ENCODE measurements at places on chromosomes 13 and 19.

- DNase-seq, result no peak
Measured at GRCh38 chr19:10976131-10976892, 15.5 kb downstream of the SMARCA4 start.

DNA sequence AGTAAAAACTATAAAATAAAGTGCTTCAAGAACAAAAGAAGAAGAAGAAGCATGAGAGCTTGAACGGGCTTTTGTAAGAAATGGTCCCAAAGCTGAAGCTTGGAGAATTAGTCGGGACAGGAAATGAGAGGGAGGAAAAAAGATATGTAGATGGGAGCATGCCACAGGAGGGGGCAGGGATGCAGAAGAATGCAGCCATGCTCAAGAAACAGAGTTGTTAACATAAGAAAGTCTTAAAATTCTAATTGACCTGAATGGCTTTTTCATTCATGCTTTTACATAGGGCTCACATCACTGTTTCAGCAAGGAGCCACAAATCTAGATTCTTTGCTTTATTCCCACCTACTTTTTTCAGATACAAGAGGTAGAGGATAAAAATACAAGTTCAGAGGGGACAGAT, 27.7 kb upstream of the NBEA start:
- no peak for DNase-seq

GRCh38 chr19:48842789-48843162, 6.5 kb upstream of the HSD17B14 start:
- DNase-seq, result no peak

DNA sequence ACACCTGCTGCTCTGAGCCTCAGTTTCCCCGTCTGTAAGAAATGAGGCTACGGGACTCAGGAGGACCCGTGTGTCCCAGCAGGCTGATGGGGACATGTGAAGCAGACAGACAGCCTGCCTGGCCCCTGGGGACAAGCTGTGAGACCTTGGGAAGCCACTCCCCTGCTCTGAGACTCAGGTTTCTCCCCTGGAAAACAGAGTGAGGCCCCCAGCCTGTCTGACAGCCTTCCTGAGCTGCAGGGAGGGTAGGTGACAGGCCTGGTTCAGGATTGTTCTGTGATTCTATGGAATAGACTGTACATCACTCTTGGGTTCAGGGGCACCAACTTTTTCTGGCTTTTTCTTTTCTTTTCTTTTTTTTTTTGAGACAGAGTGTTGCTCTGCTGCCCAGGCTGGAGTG, 2.9 kb upstream of the NTF4 start:
- no peak for DNase-seq

- DNase-seq, result no peak
Measured at GRCh38 chr19:16457954-16458331, 13.8 kb downstream of the EPS15L1 start.

DNA sequence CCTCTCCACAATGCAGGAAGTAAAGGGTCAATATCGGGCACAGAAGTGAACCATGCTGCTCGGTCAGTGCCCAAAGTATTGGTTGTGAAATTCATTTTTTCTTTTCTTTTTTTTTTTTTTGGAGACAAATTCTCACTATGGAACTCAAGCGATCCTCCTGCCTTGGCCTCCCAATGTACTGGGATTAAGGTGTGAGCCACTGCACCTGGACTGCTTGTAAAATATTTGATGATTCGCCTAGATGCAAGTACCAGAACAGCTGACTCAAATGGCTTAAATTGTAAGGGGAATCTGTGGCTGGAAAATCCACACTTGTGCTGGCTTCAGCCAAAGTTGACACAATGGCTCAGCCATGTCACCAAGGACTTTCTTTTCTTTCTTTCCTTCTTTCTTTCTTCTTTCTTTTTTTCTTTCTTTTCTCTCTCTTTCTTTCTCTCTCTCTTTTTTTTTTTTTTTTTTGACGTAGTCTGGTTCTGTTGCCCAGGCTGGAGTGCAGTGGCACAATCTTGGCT, 43.7 kb downstream of the NUMBL start:
- no peak for DNase-seq

GRCh38 chr19:1522838-1523237, 1.0 kb upstream of the PLK5 start:
- DNase-seq, result no peak

DNA sequence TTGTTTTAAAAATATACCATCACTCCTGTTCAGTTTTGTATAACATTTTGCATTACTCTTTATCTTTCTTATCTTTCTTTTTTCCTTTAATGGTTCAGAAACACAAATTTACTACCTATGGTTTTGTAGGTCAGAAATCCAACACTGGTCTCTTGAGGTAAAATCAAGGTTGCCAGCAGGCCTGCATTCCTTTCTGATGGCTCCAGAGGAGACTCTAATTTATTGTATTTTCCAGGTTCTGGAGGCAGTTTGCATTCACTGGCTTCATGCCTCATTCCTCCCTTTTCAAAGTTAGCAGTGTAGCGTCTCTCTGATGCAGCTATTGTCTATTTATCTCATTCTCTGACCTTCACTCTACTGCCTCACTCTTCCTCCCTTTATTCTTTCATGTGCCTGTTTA, 767.4 kb downstream of the SLITRK6 start:
- no peak for DNase-seq

GRCh38 chr13:38898481-38898880, 92.2 kb downstream of the STOML3 start:
- DNase-seq, result no peak

DNA sequence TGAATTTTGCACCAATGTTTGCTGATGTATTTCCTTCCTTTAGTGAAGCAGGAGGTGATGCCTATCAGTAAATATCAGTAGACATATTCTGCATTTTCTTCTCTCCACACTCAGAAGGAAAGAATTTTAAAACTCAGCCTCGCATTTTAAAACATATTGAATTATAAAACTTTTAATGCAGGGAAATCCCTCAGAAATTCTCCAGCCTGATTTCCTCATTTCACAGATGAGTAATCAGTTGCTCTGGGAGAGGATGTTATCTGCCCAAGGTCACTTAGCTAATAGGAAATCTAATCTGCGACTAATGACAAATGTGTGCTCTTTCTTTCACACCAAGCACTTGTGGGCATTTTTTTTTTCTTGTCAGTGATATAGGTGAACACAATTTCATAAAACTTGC, 320.6 kb downstream of the ITGBL1 start:
- no peak for DNase-seq

All from left hindlimb (tissue), 1 donor.